ENCODE measurements at places on chromosomes 7 and 10.

DNA sequence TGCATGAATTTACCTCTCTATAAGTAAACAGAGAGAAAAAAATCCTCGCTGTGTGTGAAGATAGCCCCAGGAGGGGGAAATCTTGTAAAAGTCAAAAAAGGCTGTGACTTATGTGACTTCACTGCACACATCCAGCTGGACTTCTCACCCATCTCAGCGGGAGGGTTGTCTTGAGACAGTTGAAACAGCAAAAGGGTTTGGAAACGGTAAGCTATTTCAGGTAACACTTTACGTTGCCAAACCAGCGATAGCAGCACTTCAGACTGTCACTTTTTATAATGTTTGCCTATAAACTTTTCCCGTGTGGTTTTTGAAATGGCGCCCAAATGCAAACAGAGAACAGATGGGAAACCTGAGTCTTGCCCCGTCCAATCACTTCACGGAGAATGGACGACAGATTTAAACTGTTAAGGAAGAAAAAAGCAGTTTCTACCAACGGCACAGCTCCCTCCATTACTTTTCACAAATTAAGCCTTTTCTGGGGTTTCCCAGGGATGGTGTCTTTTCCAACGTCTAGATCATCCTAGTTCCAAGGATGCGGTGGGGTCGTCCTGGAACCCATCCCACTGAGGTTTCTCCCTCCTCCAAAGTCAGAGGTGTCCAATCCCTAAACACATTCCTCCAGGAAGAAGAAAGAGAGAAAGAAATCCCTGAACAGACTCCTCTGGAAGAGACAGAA is 25.2 kb downstream of the FGFR2 start:
- DNase-seq, result no peak

DNA sequence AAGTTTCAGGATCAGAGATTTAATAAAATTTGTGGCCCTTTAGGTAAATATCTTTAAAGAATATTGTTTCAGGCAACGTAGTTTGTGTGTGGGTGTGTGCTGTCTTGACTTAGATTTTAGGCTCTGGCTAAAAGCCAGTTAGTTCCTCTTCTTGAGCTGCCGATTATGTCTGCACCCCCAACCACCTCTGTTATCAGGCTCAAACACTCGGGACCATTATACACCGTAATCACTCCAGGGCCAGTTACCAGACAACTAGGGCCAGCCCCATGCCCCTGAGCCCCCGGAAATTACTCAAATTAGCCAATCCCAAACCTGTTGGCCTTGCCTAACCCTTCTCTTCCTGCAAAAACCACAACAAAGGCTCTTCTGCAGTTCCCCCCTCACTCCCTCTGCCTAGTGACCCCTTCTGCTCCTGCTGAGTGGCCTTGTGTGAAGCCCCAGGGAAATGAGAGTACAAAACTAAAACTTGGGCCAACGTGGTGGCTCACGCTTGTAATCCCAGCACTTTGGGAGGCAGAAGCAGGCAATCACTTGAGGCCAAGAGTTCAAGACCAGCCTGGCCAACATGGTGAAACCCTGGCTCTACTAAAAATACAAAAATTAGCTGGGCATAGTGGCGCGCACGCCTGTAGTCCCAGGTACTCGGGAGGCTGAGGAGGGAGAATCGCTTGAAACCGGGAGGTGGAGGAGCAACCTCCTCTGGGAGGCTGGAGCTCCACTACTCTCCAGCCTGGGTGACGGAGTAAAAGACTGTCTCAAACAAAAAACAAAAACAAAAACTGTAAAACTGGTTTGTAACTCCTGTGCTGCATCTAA is 9.2 kb upstream of the HNRNPF start:
- DNase-seq, result no peak

DNA sequence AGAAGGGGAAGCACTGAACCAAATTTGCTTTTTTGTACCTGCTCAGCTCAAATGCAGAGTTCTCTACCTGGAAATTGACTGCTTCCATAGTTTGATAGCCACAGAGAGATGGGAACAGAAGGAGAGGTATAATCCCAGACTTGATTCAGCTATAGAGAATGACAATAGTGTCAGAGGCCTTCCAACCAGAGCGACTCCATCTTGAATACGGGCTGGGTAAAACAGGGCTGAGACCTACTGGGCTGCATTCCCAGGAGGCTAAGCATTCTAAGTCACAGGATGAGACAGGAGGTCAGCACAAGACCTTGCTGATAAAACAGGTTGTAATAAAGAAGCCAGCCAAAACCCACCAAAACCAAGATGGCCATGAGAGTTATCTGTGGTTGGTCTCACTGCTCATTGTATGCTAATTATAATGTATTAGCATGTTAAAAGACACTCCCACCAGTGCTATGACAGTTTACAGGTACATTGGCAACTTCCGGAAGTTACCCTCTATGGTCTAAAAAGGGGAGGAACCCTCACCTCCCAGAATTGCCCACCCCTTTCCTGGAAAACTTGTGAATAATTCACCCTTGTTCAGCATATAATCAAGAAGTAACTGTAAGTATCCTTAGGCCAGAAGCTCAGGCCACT is 42.7 kb upstream of the ATRNL1 start:
- no peak for DNase-seq

DNA sequence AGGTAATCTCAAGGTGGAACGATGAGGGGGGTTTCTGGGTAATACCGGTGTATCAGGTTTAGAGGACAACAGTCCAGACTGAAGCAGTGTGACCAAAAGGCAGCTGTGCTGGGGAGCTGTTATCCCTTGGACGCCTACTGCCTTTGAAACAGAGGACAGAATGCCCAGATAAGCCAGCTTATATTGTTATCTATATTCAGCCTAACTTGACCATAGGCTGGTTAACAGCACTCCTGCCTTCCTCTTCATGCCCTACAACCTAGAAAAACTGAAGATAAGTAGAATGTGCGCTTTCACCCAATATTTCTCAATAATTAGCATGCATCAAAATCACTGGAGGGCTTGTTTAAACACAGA is 44.9 kb downstream of the IL6 start:
- DNase-seq, result no peak

GRCh38 chr7:123135960-123136359 is 63.8 kb downstream of the SLC13A1 start:
- DNase-seq, result no peak

- DNase-seq, result no peak
Observed at GRCh38 chr7:124688991-124689390, 76.6 kb downstream of the GPR37 start.
